ENCODE measurements at places on chromosomes 11 and 22.
A peak's percentile ranks its signal among the peaks of the same experiment; 100 is the strongest.

GRCh38 chr11:47499161-47499560, 50.2 kb upstream of the RAPSN start:
- DNase-seq: peak; percentile 11

- no peak for DNase-seq
Observed at GRCh38 chr11:72840780-72841179, 26.6 kb downstream of the ATG16L2 start.

- no peak for DNase-seq
Observed at GRCh38 chr11:47433157-47433556, 6.9 kb upstream of the PSMC3 start.

- DNase-seq: no peak
Observed at GRCh38 chr11:44868455-44869421, 81.9 kb downstream of the TP53I11 start.

GRCh38 chr11:130262424-130262823, 52.3 kb downstream of the ZBTB44 start:
- no peak for DNase-seq

GRCh38 chr11:16986434-16987204, 27.6 kb downstream of the PLEKHA7 start:
- no peak for DNase-seq

DNA sequence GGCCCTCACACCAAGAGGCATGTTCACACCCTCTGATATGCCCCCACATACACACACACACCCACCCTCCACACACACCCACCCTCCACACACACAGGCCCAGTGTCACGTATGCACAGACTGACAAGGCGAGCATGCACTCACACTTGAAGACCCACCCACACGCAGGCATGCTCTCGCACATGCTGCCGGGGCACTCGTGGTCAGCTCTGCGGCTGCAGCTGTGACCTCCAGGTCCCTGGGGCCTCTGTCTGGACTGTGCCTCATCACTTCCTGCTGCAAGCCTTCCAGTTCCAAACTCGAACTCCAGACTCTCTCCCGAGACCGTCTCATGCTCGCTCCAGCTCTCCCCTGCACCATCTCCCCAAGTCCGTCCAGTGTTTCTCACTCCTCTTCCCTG, 9.5 kb downstream of the DCHS1 start:
- no peak for DNase-seq

All from Kasumi-1 (cell line).